GM10248 (cell line): ENCODE measurements at places on chromosomes 13 and 19.

DNA sequence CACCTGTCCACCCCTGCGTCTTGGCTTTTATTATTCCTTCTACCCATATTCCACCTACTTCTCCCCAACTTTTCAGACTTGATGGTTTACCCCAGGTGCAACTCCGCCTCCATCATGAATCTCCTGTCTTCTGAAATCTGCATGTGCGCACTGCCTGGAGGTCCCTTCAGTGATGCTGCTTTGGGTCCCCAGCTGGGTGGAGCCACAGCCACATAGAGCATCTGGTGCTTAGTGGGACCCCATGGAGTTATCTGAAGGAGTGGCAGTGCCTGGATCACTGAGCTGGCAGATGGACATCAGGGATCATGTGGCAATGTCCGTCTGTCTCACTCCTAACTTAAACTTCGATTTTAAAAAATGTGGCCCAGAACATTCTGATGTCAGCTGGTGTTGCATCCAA is 13.5 kb downstream of the ZNF536 start:
- no peak for DNase-seq

GRCh38 chr13:97249093-97249795 is 27.1 kb downstream of the MBNL2 start:
- DNase-seq: no peak

DNA sequence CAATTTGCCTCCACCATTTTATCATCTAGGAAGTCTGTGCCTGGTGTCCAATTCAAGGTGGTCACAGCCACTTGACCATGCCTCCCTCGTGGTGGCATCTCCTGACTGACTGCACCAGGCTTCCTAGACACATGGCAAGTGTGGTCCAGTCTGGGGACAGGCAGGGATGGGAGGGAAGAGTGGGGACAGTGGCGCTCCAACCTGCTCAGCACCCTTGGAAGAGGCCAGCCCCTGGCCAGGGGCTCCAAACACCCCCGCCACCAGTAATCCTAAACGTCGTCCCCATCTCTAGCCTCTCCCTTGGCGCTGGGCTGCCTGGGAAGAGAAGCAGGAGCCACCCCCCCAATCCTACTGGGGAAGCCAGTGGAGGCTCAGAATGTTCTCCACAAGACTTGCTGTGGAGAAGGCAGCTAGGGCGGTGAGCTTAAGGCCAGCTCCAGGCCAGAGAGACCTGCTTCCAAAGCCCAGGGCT is 2.7 kb downstream of the RPL36 start:
- DNase-seq: no peak

- DNase-seq: no peak
Observed at GRCh38 chr13:44464471-44464870, 90.8 kb downstream of the SERP2 start.

- DNase-seq: no peak
Observed at GRCh38 chr19:9667898-9668297, 7.0 kb downstream of the ZNF562 start.

DNA sequence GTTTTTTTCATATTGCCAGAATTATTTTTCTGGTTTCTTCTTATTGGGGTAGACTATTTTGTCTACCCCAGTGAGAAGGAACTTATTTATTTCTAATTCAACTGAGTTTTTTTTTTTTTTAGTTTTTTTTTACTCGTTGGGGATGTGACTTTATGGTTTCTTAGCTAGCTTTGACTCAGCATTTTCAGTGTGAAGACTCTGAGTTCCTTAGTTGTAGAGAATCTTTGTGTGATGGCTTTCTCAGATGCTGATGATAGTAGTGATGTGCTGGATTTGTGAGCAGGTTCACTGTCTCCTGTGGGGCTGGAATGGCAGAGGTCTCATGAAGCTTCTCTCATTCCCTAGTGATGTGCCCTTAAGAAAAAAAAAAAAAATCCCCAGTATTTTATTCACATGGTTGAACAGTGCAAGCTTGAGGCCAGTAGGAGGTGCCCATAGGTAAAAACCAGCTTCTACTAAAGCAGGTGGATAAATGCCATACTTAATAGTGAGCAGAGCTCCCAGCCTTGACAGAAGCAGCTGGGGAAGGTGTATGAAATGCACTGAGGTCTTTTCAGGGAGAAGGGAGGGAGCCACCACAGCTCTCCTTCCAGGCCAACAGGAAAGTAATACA is 106.2 kb upstream of the KLF5 start:
- no peak for DNase-seq

DNA sequence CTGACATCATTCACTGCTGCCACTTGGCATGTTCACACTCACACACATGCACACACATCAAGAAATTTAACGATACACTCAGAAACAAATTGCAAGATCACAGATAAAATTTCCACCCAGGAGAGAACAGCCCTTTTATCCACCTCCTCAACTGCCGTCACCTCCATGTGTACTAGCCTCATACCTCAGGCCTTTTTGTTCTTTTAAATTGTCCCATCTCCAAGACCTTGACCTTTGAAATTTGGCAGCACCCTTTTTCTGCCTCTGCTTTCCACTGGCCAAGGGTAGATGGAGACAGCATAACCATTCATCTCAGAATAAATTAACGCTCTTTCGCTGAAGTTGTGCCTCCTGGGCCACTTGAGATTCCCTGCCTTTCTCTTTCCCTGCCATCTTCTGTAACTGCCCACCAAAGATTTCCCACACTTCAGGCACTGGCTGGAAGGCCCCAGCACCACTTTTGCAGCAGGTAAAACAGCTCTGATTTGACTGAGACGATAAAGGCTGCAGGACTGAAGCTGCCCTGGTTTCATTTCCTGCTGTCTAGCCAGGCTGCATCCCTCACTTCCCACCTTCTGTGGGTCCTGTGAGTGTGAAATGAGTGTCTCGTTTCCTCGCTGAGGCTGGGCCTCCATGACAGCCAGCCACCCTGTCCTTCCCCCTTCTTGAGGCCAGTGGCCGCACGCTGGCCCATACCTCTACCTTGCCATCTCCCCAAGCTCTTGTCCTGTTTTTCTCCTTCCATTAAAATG is 39.3 kb downstream of the MBNL2 start:
- peak; percentile 54 for DNase-seq

GRCh38 chr13:102261809-102262208 is 140.0 kb downstream of the FGF14 start:
- no peak for DNase-seq

- no peak for DNase-seq
Observed at GRCh38 chr13:34254366-34254765, 436.4 kb downstream of the RFC3 start.

DNA sequence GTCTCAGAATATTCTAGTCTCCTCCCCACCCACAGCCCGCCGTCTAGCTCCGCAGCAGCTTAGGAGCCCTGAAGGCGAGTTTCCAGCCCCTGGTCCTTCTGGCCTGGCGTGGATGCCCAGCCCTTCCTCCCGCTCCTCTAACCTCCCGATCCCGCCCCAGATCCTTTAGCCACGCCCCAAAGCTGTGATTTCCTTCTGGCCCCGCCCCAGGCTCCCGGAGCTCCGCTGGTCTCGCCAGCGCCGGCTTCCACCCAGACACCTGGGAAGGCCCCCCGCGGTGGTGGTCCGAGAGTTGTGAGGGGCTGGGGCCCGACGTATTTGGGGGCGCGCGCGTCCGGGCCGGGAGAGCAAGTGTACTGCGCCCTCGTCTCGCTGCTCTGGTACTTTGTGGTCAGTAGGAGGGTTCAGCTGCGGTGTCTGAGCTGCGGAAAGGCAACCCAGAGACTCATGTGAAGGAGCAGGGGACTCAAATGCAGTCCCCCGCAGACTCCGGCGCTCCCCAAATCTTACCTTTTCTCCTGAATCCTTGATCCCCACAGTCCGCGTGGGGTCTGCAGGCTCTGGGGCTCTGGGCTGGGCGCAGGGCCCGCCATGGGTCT is at the start of gene CGB7:
Gene CGB7 (minus strand): TSS at position 114 of the 599 bp plus-strand sequence. CDS start 2,374 bp downstream, outside the sequence.
- DNase-seq: no peak

DNA sequence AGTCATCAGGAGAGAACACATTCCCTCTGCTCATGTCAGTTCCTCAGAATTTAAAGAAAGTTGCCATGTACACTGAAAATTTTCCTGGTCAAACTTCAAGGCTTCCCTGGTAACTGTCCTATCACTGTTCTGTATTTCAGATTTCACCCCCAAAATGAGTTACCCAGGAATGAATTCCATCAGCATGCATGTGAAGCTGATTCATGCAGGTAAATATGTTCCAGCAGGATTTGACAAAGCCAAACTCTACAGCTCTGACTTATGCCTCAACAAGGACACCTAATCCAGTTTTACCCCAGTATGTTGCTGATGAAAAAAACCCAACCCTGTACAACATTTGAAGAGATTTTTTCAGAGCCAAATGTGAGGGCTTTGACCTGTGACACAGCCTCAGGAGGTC is 21.5 kb downstream of the LIG4 start:
- no peak for DNase-seq

- DNase-seq: no peak
Observed at GRCh38 chr13:114043421-114044053, 69.7 kb upstream of the C13orf46 start.

GRCh38 chr19:11031421-11032070 is 57.7 kb upstream of the LDLR start:
- DNase-seq: no peak

GRCh38 chr13:33218020-33218419 is 67.5 kb downstream of the STARD13 start:
- DNase-seq: no peak

DNA sequence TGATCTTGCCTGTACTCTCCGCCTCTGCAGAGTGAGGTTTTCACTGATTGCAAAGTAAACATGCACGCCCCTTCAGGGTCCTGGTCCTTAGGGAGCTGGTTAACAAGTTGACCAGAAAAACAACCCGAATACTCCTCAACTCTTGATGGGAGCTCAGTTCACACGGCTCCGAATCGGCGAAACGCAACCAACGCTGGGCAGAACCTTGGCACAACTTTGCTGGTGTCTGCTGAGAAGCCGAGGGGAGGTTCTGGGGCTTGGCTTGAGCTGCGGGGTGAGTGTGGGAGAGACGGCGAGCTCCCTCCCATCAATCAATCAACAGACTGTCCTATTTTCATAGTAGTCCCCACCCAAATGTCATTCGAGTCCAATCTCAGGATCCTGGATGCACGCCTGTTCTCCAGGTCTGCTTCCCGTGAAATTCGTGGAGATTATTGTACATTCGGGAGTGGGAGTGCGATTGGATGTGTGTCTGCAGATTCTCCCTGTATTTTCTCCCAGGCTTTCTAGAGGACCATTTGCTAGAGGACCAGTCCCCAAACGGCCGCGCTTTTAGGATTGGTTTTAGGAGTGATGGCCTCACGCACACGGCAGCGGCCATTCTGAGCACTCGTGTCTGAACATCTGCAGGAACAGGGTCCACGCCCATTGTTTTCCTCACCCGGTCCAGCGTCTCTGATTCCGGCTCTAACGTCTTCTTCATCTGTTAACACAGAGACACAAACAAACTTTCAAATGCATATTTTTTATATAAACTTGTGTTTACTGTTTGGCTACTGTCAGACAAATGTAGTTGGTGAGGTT is 51.6 kb upstream of the F7 start:
- DNase-seq: no peak

DNA sequence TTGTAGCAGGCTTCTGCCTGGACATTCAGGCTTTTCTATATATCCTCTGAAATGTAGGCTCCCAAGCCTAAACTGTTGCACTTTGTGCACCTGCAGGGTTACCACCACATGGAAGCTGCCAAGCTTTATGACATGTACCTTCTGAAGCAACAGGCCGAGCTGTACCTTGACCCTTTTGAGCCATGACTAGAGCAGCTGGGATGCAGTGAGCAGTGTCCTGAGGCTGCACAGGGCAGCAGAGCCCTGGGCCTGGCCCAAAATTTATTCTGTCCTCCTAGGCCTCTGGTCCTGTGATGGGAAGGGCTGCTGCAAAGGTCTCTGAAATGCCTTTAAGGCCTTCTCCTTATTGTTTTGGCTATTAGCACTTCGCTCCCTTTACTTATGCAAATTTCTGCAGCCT is 23.5 kb upstream of the CD177 start:
- no peak for DNase-seq

DNA sequence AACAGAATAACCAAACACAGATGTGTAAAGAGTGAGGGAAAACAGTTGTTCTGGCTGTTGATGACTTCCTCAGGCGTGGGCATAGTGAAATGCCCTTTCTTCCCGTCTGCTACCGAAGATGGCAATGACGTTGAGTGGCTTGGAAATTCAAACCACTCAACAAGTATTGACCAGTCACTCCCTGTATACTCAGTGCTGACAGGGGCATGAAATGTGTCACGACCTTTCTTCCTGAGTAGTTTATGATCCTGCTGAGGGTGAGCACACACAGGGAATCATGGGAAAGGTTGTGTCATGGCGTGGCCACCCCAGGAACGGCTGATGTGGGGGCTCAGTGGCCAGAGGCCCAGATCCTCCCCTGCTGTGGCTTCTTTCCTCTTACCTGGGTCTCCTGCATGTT is 87.8 kb upstream of the C1QTNF9B start:
- DNase-seq: no peak

DNA sequence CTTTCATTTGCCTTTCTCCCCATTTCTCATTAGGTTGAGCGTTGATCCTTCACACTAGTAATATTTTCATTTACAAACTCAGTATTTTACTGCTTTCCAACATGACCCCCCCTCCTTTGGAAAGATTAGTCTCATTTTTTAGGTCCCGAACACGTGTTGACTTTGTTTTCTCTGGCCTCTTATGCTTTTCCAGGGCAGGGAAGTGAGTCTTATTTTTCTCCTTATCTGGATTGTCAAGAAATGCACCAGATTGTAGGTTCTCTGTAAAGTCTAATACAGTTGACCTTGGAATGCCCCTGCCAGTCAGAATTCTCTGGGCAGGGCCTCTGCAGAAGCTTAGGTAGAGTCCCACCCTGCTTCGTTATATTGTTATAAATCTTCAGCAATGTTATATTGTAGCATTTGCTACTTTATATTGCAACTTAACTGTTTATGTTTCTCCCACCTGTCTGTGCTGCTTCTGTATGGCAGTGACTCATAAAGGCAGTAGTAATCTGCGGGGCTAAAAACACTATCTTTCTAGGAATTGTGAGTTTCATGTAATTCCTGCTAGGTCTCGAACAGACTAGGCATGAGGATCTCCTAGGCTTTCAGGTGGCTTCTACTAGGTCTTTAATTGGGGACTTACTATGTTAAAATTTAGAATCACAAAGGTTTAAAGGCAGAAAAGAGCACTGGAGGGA is 2.0 kb downstream of the TDRD3 start:
- DNase-seq: no peak

DNA sequence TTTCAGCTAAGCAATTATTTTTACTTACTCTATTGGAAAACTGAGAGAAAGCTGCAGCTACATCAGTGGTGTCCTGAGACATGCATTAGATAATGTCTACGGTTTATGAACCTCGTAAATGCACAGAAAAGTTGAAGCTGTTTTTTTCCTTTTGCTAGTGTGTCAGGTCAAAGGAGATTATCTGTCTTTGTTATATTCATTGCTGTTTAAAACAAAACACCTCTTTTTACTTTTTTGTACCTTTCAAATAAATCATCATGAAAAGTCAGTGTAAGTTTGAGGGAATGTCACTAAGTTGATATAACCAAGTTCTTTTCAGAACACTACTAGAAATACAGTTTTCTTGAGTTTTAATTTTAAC is 2.2 kb downstream of the NBEA start:
- no peak for DNase-seq
